ENCODE measurements at places on chromosomes 6 and 20.

DNA sequence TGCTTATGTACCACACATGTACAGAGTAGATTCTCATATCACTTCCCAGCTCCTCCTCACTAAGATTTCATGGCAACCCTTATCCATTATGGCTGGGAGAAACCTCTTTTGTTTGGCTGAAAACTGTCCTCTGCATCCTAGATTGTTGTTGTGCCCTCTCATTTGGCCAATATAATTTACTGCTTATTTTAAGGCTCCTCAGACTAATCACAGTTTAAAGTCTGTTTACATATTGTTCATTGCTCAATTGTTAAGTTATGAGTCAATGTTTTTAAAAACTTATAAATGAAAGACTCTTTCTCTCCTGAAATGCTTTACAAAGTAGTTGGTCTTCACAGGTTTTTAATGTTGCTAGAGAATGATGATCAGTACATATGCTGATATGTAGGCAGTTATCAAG, 57.3 kb downstream of the FAM83B start:
- no peak for DNase-seq

DNA sequence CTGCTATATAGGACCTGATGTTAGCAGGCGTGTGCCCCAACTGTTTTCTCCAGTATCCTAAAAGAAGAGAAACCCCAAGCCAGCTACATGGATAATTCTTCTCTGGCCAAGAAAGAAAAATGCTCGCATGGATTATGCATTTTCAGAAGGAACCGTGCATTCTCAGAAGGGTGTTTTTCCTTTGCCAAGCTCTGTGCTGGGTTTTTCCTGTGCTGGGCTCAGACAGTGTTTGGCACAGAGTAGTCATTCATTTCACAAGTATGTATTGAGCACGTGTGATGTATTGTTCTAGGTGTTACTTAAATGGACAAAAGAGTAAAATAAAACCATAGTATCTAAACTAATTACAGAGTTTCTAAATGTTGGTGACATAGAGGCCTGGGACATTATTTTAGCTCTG, 62.7 kb upstream of the ZNF133 start:
- DNase-seq, result no peak

DNA sequence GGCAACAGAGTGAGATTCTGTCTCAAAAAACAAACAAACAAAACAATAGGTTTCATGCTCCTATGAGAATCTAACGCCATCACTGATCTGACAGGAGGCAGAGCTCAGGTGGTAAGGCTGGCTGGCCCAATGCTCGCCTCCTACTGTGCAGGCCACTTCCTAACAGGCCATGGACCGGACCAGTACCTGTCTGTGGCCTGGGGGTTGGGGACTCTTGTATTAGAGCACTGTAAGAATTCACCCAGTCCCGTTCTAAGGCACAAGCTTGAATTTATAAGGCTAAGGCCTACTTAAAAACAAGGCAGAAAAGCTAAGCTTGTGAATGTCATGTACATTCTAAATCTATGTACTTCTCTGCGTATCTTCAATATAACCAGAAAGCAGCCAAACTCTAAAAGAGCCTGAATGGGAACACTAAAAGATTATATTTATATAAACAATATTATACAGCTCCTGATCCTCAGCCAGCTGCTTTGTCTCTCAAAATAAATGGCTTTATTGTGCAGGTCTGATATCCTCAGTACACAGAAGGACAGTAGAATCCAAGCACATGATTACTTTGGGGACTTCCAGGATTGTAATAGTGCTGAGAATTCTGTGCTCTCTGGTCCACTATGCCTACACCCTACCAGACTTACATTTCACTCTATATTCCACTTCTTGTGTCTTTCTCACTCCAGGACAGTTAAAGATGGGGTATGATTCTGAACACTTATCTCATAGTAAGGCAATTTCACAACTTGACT, 64.5 kb upstream of the DST start:
- DNase-seq, result no peak

DNA sequence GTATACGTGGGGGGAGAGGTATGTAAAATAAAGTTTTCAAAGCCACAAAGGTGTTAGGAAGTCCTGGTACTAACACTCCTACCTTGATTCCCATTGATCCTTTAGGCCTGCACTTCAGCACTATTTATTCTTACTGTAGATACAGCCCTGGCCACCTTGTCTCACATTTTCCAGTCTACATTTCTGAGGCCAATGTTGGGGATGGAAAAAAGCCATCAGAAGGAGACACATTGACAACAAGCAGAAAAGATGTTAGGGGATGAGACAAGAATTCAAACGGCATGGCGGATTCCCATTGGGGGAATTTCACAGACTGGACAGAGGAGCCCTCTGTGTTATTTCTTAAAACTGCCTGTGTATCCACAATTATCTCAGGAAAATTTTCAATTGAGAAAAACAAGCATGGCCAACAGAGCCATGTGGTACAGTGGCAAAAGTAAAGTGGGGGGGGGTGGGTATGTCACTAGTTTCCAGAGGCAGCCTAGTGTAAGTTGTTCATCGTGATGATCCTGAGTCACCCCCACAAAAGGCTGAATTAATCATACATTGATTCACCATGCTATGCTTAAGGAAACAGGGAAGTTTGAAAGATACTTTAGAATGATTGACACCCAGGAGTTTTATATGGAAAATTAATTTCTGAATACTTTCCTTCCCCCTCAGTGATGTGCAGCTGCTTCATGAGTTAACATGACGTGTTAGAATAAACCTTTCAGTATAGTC, 40.5 kb downstream of the RREB1 start:
- DNase-seq, result no peak

DNA sequence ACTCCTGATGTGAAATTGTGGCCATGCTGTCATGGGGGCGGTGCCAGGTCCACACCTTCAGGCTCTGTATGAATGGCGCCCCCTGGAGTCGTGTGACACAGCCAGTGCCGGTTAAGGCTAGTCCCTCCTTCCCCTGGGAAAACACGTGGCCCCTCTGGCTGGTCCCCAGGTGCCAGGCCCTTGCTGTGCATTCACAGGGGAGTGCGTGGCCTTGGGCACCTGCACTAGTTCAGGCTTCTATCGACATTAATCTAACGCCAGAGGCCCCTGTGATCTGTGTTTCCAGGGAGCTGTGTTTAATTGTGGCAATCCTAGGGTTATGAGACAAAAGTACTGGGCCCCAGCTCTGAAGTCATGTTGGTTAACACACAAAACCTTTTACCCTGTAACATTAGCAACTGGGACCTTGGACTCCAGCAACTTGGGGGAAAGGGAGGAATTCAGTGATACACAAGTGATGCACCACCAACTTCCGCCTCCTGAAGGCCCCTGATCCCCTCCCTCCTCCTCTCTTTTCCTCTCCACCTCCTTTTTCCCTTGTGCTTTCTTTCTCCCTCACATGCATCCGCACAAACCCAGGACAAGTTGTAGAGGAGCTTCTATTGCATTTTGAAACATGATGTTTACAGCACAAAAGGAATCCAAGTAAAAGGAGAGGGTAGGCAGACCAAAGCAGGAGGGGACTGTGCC, 74.0 kb downstream of the SSR1 start:
- DNase-seq, result peak; percentile 60

DNA sequence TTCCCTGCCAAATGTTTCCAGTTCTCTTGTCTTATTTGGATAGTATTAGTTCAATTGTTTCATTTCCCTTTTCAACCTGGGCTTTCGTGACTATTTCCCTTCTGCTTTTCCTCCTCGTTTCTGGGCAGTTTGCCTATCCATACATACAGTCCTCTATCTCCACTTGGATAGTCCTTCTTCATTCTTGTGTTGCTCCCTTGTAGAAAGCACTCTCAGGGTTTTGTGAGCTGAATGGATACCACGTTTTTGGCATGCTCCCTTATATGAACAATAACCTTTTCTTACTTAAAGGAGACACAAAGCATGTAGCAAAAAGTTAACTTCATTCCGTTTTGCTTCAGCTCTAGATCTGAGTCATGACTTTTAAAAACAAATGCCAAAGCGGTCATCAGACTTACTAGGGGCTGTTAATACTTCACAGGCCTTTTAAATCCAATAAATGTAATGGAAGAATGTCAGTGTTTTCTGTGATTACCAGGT, 16.6 kb downstream of the CRYBG1 start:
- no peak for DNase-seq

GRCh38 chr20:52461582-52461981, 270.0 kb upstream of the ZFP64 start:
- no peak for DNase-seq

GRCh38 chr6:43608310-43608763, 20.7 kb downstream of the GTPBP2 start:
- DNase-seq, result peak; percentile 44

GRCh38 chr6:32529697-32530430, at the start of gene HLA-DRB5:
Gene HLA-DRB5 (minus strand): TSS chr6:32530287. CDS start chr6:32530224, 63 bp downstream.
- peak; percentile 64 for DNase-seq

DNA sequence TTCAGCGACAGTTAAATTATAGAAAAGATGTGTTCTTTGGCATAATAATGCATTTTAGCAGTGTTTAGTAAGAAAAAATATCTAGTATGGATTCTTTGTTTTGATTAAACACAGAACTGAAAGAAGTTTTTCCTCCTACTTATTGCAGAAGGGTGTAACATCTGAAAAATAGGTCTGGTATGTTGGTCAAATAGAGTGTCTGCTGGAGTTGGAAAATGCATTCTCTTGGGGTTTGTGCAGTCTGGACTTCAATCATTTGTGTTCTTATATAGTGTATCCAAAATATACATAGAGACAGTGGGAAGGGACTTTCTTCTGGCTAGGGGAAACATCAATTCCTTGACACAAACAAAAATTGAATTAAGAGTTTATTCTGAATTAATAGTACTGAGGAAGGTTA, 132.4 kb upstream of the MAN1A1 start:
- DNase-seq, result no peak

GRCh38 chr20:53974785-53975555, 95.4 kb downstream of the BCAS1 start:
- no peak for DNase-seq

GRCh38 chr6:142376115-142376514, 74.3 kb downstream of the ADGRG6 start:
- no peak for DNase-seq

- no peak for DNase-seq
Measured at GRCh38 chr6:145977881-145978280, 13.7 kb upstream of the SHPRH start.

GRCh38 chr6:3571836-3572235, 115.0 kb upstream of the SLC22A23 start:
- DNase-seq, result no peak

DNA sequence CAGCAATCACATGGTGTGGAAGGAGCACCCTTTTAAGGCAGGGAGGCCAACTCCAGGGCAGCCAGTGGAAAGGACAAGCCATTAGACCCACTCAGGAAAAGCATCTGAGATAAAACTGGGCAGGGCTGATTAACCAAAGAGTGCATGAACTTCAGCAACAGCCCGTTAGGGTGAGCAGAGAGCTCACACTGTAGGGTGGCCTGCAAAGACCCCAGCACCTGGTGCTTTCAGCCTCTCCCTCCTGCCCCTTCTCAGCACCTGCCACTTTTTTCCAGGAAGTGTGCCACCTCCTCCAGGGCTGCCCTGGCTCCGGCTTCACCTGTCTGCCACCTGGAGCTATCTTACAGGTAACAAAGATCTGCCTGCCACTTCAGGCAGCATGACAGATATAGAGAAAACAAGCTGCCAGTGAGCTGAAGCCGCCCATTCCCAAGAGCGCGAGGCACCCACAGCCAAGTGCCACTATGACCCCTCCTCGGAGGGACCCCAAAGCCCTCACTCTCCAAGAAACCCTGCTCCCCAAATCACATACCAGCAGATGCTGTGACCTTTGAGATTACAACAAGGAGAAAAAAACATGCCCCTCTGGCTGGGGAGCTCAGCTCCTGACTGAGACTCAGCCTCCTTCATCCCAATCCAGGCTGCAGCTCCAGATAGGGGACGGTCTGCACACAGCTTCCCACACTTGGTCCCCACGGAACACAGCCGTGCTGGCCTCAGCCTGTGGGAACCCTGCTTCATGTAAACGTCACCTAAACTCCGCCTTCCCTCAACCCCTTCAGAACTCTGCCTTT, 71.2 kb downstream of the ABHD12 start:
- DNase-seq, result no peak

- no peak for DNase-seq
Measured at GRCh38 chr6:52536424-52536916, 40.4 kb downstream of the TRAM2 start.

DNA sequence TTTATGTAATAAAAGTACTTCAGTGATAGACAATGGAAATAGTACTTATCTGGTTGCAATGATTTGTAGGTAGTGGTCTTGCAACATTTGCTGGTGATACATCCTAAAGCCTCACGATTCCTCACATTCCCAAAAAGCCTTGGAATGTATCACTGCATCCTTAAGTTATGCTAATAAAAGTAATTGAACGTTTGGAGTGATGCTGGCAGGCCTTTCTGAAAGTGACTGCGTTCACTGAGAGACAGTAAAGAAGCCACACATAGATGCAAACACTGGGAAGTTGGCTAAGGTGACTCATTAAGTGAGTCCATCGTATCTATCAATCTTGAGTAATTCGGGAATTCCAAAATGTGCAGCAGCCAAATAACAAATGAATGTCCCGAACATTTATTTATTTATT, 444.1 kb upstream of the SOX4 start:
- DNase-seq, result no peak

DNA sequence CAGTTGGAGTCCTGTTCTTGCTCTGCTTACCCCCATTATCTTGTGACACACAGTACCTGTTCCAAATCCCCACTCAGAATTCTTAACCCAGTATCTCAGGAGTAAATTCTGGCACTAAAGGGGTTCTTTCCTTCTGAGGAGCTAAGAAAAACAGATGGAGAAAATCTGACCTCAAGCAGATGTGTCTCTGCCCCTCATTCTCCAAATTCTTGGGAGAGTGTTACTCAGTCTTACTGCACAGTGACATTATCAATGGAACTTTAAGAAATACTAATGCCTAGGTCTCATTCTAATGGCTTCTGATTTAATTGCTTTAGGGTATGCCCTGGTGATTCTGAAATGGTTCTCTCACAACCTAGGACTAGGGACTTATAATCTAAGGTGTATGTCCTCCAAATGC, 40.6 kb upstream of the PTPRK start:
- no peak for DNase-seq

DNA sequence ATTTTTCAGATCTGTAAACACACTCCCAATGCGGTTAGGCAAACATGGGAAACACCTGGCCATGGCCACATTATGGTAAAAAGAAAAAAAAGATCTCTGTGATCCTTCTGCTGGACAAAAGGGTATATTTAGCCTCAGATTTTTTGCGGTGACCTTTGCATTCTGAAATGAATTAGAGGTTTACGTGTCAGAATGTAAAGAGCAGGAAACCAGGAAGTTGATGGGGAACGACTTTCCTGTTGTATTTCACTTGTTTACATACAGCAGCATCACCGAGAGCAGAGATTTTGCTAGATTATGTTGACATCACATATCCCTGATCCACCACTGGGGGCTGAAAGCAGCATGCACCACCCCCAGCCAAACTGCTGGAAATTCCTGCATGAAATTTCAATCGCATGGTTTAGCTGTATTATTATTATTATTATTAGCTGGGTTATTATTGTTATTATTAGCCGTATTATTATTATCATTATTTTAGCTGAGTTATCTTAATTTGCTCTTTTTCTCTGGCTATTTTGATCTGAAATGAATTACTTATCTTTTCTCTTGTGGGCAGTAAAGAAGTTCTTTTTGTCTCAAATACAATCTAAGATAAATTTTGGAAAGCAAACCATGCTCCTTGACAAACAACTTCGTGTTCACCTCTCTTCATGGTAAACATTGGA, 189.4 kb downstream of the ZFP64 start:
- DNase-seq, result no peak

GRCh38 chr6:100865525-100865924, 15.6 kb downstream of the ASCC3 start:
- DNase-seq, result no peak

GRCh38 chr6:131736003-131736596, 25.3 kb upstream of the CTAGE9 start:
- DNase-seq, result no peak

- DNase-seq, result no peak
Measured at GRCh38 chr6:98547634-98548033, 286.7 kb upstream of the POU3F2 start.

- no peak for DNase-seq
Measured at GRCh38 chr6:95601133-95601532, 23.8 kb downstream of the MANEA start.

Data from CD4-positive, alpha-beta T cell treated with Interleukin-4 for 1 hour (primary cell).